ENCODE measurements at places on chromosomes 7 and 10.

DNA sequence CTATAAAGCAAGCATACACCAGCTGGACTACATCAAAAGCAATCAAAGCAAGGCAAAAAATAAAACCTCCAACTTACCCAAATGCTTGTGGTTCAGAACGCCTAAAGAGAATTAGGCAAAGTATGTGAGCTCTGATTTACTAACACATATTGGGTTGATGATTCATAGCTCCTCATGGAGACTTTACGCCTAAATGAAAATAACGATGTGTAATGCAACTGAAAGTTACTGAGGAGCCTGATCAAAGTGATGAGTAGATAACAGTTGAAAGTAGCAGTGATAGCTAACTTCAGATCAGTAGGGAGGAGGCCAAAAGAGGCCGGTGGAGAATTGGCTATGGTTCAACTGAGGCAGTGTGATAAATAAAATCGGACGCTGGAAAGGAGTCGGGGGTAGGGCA lies 85.0 kb downstream of the MPP7 start:
- DNase-seq = no peak

DNA sequence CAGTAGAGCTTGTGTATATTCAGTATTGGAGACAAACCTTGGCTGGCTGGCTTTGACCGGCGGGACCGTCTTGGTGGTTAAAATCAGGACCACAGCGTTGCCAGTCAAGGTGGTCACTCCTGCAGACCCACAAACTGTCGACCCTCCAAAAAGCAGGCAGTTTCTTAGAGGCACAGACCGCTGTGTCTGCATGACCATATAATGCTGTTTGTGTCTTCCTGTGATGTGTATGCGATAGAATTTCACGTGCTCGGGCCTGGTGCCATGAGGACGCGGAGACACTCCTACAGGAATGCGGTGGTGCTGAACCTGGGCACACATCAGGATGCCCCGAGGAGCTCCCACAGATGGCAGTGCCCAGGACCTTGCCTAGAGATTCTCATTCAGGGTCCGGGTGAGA lies 34.8 kb downstream of the BNIP3 start:
- no peak for DNase-seq

- peak; percentile 86 for DNase-seq
These were observed 26.2 kb upstream of the BMPR1A start for GRCh38 chr10:86730227-86730626.

- DNase-seq = no peak
These were observed 8.9 kb downstream of the MSS51 start for GRCh38 chr10:73424478-73424877.

DNA sequence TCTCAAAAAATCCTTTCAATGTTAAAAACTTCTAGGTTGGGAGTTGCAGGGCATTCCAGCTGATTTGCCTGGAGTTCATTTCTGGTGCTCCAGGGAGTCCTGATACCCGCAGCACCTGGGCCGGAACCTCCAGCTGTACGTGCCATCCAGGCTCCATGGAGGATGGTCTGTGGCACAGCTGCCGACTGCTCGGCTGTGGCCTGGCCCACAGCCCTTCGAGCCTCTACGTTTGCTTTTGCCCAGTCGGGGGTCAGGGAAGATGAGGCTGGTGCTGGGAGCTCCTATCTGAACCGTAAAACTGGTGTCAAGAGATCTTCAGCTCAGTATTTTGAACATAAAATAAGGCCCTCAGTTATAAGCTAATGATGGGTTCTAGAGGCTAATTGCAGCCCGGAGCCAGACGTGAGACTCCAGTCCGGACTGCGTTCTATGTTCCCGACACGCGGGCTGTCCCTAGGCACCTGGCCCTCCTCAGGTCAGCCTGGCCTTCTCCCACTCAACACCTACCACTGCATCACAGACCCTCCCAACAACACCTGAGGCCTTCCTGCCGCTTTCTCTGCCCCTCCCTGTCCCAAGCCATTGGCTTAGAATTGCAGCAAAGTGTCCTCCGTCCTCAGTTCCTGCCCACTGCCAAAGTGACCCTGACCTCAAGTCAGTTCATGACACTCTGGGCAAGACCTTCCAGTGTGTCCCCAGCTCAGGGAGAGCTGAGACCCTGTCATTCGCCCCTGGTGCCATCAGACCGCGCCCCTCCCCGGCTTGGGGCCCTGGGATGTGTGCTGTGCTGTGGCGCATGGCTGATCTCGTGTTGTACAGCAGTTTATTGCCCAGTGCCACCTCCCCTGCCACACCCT lies 64.2 kb upstream of the DNAJB6 start:
- no peak for DNase-seq
